ENCODE measurements at places on chromosomes 16 and 17.

GRCh38 chr16:58276346-58276951, 18.4 kb downstream of the PRSS54 start:
- DNase-seq: no peak

DNA sequence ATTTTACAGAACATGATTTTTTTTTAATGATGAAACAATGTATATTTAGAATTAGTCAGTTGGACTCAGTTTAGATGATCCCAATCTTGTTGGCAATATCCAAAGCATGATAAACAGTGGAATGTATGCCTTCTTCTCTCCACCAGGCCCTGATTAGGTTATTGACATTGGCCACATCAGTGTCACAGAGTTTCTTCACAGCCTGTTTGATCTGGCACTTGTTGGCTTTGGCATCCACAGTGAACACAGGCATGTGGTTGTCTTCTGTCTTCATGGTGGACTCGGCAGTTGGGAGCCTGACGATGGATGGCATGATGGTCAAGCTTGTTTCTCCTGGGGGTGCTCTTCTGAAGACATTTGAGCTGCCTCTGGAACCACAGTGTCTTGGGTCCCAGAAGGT, 317.5 kb downstream of the PMP22 start:
- no peak for DNase-seq

GRCh38 chr17:10297691-10298090, 75.1 kb downstream of the MYH13 start:
- DNase-seq: no peak

GRCh38 chr16:85767531-85767930, 16.6 kb upstream of the C16orf74 start:
- no peak for DNase-seq

GRCh38 chr16:1909561-1910231, 8.5 kb downstream of the HS3ST6 start:
- no peak for DNase-seq

DNA sequence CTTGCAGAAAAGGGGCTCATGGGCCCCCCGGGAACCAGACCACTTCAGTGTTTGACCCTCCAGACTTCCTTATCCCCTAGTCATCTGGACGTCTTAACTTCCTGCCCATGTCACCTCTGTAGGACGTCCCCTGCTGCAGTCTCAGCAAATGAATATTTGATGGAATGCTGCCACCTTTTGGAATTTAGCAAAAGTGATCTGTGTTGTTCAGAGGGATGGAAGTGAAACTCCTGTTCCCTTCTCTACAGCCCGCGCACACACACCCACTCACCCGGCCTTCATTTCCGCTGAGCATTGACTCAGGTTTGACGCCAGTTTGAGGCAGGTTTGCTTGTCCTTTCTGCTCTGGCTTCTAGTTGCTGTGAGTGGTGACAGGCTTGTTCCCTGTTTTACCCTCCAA, 507.2 kb upstream of the EEF2KMT start:
- DNase-seq: no peak

DNA sequence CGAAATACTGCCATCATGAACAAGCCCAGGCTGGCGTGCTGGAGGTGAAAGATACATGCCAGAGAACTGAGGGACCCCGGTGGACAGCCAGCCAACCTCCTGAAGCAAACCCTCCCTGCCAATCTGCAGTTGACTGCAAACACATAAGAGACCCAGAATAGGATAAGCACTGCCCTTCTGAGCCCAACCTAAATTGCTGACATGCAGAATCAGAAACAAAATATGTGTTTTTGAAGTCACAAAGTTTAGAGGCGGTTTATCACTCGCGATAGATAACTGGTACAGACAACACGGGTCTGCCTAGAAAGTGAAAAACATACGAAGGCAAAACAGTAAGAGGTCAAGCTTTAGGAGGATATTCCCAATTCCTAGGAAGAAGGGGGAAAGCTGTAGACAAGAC, 14.6 kb downstream of the TOX3 start:
- DNase-seq: no peak

DNA sequence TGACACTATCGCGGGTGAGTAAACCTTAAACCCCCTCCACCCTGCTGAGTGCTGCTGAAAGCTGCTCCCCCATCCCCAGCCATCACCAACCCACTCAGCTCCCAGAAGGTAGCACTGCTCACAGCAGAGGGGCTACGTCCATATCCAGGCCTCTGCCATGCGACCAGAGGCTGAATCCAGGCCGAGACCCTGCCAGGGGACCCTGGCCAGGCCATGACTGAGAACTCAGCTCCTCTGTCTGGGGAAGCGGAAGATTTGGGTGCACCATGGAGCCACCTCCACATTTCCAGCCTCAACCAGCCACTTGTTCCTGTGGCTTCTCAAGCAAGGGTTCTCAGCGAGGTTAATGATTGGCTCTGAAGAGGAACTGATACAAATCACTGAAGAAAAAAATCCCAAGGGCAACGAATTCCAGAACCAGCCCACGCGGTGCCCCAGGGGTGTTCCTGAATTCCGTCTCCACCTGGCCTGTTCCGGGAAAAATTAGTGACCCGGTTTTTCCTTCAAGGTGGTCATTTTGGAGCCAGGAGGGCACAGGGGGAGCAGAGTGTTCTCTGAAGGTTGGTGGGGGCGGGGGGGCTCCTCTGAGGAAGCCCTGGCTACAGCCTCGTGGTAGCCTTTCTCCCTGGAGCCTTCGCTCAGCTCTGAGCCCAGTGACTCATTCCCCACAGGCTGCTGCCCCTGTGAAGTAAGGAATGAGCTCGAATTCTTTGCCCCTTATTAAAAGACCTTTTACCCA, 9.3 kb upstream of the SLC16A5 start:
- DNase-seq: no peak

- DNase-seq: no peak
Observed at GRCh38 chr16:3908951-3909437, 28.5 kb upstream of the CREBBP start.

- DNase-seq: no peak
Observed at GRCh38 chr17:10294180-10294579, 78.6 kb downstream of the MYH13 start.

DNA sequence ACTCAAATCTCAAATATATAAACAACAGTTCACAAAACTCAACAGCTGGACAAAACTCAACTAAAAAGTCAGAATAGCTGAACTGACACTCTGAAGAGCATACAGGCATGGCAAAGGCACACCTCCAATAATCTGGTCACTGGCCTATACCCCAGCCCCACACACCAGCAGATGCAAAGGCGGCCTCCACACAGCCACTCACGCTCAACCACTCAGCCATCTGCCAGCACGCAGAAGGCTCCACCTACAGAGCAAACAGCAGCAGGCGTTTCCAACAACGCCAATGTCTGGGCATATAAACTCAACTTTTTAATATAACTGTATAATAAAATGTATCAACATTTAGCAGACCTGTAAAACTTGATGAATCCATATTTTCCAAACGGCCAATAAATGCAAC, 17.2 kb downstream of the USP7 start:
- DNase-seq: no peak

- DNase-seq: no peak
Observed at GRCh38 chr16:19269098-19269497, 16.4 kb upstream of the CLEC19A start.

GRCh38 chr16:55876854-55877253, 1.7 kb upstream of the CES5A start:
- no peak for DNase-seq

- DNase-seq: peak; percentile 8
Observed at GRCh38 chr17:10702574-10702973, 5.2 kb downstream of the ADPRM start.

- DNase-seq: no peak
Observed at GRCh38 chr16:14203166-14203565, 132.0 kb downstream of the MRTFB start.

- peak; percentile 56 for DNase-seq
Observed at GRCh38 chr17:40323391-40324381, 14.7 kb downstream of the RARA start.

DNA sequence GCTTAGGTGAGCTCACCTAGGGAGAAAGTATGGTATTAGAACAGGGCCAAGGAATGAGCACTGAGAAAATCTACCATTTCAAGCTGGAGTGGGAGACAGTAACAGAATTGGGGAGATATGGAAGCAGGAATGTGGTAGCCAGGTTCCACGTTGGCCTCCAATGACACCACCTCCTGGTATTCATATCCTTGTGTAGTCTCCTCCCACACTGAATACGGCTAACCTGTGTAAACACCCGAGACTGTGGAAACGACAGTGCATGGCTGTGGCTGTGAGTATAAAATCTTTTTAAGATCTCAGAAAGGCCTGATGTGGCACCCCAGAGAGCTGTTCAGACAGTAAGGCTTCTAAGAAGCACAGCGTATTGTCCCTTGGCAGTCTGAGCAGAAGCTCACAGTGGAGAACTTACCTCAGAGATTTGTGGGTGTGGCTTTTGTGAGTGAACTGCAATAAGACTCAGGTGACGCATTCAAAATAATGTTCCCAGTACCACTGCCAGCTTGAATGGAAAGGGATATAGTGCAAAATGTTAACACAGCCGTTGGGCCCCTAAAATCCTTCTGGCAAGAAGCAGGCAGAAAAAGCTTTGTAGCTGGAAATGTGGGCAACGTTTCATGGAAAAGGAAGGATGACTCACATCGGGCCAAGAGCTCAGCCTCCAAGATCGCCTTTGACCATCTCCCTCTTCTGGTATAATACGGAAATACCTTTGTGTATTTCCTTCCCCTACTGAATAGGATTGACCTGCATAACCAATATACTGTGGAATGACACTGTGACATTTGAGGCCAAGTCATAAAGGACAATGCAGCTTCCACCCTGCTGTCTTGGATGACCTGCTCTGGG, 14.4 kb downstream of the SDR42E1 start:
- no peak for DNase-seq

- no peak for DNase-seq
Observed at GRCh38 chr17:64061178-64061898, 40.9 kb upstream of the ICAM2 start.

GRCh38 chr17:68097161-68097805, 61.7 kb downstream of the KPNA2 start:
- no peak for DNase-seq

DNA sequence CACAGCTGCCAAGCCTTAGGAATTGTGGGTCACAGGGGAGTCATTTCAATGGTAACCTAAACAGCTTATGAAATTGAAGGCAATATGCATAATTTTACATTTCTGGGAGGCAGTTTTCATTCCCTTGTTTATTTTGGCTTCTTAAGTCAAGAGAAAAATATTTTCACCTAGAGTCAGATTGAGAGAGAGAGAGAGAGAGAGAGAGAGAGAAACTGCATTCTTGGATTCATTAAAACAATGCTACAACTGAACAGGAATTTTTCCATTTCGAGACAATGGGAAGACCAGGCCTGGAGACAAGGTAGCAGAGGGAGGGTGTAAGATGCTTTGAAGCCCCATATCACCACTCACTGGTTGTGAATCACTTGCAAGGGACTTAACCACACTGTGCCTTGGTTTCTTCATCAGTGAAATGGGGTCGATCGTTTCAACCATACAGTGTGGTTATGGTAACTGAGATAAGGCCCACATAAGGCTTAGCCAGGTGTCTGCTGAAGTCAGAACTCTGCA, 224.7 kb upstream of the IRX3 start:
- no peak for DNase-seq

GRCh38 chr17:17001874-17002520, 30.1 kb upstream of the TNFRSF13B start:
- peak; percentile 83 for DNase-seq

DNA sequence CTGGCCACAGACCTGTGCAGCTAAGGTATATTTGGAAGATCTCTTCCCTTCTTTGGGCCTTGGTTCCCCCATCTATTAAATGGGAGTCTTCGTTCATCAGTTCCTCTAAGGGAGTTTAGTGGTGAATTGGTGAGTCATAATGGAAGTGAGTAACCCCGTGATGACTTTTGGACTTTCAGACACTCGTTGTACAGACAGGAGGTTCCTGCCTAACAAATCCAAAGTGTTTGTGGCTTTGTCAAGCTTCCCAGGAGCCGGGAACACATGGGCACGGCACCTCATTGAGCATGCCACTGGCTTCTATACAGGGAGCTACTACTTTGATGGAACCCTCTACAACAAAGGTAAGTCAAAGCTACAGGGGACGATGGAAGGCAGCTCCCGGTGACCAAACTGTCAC, 40.4 kb downstream of the WSCD1 start:
- DNase-seq: no peak

GRCh38 chr17:29874931-29875596, 55.0 kb downstream of the SSH2 start:
- DNase-seq: no peak

- peak; percentile 85 for DNase-seq
Observed at GRCh38 chr16:17070882-17071592, 399.7 kb downstream of the XYLT1 start.
